ENCODE measurements at places on chromosomes 11 and 22.

DNA sequence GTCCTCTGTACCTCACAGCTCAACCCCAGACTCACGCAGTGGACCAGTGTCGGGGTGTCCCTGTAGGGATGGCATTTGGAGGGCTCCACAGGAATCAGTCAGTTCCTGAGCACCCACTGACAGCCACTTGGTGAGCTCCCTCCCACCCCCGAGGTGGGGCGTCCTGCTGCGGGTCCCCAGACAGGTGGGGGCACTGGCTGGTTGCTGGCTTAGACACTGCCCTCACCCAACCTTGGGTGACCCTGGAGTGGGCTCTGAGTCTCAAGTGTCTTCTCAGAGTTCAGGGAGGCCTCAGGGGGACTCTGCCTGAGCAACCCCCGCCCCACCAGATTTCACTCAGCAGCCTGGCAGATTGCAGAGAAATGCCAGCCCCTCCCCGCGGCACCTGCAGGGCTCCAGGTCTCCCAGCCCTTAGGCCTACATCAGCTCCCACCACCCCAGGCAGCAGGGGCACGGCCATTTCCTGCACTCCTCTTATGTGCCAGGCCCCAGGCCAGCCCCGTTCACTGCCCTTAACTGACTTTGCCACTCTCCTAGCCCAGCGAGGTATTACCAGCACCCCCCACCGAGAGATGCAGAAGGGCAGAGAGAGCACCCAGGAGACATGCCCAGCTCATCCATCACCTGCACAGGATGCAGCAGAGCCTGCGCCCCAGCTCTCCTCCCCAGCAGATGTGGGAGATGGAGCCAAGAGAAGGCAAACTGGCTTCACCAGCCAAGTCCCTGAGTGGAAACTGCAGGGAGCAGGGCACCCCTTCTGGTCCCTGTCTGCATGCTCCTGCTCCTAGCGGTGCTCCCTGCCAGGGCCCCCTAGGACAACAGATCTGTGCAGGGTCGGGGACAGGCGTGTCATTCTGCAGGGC is 2.4 kb downstream of the PRR5 start:
- DNase-seq, result no peak

- DNase-seq, result no peak
These were observed 5.0 kb downstream of the TPCN2 start for GRCh38 chr11:69053546-69054396.

DNA sequence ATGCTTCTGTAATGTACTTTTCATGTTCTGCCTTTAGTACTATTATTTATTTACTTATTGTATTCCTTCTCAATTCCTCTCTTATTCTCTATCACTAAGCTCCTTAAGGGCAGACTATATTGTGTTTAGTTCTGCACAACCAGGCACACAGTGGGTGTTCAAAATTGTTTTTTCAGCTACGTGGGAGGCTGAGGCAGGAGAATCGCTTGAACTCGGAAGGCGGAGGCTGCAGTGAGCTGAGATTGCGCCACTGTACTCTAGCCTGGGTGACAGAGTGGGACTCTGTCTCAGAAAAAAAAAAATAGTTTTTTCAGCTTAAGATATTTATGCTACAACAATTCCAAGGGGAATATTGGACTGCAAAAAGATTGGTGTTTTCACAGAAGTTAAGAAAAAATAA is 17.4 kb upstream of the DDX17 start:
- DNase-seq, result no peak

- no peak for DNase-seq
These were observed 12.8 kb downstream of the CTSC start for GRCh38 chr11:88324562-88325345.

DNA sequence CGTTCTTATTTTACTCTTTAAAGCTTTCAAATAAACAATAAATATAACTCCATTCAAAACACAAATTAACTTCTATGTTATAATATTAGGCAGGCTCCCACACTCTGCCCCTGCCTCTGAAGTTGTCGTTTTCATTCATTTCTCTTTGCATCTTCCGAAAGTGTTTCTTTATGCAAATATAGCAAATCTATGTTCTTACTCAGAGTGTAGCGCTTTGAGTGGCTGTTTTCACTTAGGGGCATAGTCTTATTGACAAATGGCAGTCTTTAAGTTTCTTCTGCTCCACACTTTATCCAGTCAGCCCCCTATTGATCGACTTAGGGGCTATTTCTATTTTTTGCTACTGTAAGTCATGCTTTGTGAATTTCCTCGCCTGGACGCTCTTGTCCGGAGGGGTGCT is 45.3 kb upstream of the RTL6 start:
- no peak for DNase-seq

GRCh38 chr11:130168105-130168504 is 8.5 kb downstream of the ST14 start:
- DNase-seq, result no peak

GRCh38 chr11:70699294-70700221 is 301.2 kb downstream of the CTTN start:
- no peak for DNase-seq

GRCh38 chr11:134040386-134041302 is 28.2 kb upstream of the JAM3 start:
- no peak for DNase-seq

DNA sequence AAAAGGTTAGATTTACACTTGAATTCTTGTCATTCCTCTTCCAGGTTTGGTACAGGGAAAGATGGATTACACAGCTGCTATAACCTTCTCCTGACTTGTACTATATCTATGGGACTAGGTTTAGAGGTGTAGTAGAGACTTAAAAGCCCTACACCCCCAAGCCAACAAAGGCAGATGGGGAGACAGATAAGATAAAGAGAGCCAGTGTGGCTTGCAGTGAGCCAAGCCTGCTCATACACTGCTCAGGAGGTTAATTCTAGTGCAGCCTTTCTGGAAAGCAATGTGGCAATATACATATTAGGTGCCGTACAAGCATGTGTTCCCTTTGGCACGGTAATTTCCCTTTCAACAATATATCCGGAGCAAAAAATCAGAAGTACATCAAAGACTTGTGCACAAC is 10.8 kb downstream of the SIK3 start:
- DNase-seq, result no peak

DNA sequence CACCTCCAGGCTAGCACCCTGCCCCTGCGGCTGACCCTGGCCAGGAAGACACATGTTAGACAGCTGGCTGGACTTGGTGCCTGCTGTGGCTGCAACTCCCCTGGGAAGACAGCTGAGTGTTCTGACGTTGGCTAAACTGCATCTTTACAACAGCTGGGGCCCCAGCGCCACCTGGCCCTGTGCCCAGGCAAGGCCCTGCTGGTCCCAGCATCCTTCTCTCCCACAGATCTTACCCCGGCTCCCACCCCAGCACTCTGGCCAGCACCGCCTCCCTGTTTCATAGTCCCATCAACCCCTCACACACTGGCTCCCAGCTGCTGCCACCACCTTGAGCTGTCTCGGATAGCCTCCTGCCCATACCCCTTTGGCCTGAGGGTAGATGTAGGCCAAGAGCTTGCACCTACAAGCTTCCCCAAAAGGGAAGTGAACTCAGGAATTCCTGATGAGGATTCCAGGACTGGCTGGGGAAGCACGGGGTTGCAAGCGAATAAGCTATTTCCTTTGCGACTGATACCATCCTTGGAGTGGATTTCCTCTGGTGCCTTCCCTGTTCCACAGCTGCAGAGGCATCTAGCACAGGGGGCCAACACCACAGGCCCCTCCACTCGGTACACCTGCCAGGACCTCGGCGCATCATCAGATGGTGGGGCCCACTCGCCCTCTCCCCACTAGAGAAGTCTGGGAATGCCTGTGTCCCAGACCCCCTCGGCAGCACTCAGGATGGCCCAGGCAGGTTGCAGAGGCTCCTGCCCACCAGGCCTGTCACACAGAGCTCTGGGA is 28.5 kb downstream of the RSPH14 start:
- DNase-seq, result peak; percentile 80

GRCh38 chr11:122149202-122149601 is 33.2 kb upstream of the BLID start:
- DNase-seq, result no peak

DNA sequence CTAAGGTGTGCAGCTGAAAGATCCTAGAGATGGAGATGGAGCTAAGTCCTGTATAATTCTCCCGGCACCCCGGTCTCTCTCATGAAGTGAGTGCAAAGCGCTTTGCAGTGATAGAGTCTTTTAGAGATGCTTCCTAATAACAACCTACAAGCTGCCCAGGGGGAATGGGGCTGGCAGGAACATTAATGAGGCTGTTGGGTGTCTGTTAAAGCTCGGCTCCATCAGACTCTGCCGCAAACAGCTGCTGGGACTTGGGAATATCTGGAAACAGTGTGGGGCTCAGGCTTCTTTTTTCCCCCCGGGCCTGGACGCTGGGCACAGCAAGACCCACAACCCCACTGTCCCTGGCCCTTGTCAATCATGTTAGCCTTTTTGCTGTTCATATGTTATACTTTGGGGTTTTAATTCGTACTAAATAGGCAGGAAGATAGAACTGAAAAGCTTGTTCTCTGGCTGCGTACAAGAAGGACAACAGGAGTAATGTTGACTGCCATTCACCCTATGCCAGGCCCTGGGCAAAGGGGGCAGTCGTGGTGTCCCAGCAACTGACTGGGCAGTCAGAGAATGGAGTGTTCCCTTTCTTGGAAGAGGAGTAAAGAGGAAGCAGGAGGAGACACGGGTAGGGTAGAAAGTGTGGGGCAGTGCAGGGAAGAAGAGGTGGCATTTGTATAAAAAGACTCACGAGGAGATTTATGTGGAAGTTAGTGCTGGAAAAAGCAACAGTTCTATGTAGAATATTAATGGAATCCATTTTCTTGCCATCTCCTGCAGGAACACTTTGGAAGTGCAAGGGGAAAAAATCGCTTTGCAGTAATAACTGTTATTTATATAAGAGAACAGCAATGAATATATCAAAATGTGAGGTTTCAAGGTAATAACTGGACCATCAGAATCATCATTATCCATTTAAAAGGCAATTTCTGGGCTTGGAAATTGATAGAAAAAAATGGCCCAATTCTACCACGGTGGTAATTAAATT is 232.8 kb downstream of the GRIK4 start:
- no peak for DNase-seq

- no peak for DNase-seq
These were observed 16.7 kb upstream of the EHF start for GRCh38 chr11:34604145-34604544.

DNA sequence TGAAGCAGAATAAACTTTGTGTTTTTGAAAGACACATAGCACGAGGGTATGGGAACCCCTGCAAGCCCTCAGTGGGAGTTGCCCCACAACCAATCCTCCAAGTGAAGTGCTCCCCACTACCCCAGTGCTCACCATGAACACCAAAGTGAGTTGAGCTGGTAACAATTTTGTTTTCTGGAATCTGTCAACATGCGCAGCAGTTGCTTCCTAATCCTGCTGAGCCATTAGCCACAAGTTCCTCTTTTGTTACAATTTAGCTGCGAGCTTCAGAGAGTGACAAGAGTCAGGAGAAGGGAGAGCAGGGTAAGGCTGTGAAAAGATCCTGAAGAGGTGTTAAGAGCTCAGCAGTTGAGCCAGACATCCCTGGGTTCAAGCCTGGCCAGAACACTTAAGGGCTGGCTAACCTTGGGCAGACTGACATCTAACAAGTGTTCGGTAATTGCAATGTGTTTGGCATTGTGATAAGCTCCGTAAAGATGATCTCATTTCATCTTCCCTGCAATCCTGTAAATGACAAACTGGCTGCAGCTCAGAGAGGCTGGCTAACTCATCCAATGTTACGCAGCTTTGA is 24.1 kb upstream of the ASPHD2 start:
- DNase-seq, result no peak

DNA sequence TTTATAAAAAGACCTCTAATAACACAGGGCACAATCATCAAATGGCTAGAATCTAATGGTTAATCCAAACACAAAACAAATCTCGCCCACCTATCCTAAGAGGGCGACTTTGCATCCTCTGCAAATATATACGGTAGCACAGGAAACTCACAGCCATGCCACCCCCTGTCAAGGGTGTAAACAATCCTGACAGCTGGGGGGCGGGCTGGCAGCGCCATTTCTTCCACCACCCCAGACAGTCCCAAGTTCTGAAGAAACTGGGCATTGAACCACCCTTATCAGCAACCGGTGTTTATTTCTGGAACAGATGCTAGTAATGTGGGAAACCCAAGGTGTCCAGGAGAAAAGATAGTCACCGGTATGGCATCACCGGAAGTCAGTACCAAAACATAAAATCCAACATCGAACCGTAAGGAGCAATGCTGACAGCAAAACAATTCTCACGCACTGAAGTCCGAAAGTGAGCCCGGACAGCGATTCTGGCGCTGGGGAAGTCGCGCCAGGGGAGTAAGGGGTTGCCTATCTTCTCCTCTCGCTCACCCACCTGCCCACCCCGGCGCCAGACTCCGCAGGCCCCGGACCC is 825 bp downstream of the FBXO3 start:
- no peak for DNase-seq

GRCh38 chr11:86990031-86990430 is 34.8 kb upstream of the FZD4 start:
- no peak for DNase-seq

DNA sequence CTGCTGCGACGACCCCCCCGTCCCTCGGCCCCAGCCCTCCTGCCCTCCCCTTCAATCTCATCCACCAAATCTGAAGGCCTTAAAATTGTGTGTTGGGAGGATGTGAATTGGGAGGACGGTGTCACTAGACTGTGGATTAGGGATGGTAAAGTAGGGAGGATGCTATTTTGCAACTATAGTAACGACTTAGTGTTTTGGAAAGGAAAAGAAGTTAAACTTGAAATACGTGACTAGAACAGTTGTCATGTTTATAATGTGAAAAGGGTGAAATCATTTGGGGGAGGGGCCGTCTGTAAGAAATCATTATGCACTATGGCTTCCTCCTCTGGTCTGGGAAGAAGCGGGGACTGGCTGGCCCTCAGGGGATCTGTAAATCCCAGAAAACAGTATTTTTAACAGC is 43.4 kb upstream of the NNMT start:
- no peak for DNase-seq

GRCh38 chr11:23976426-23976825 is 520.4 kb upstream of the LUZP2 start:
- no peak for DNase-seq

- peak; percentile 85 for DNase-seq
These were observed 6.1 kb downstream of the OR6M1 start for GRCh38 chr11:123800036-123800435.

DNA sequence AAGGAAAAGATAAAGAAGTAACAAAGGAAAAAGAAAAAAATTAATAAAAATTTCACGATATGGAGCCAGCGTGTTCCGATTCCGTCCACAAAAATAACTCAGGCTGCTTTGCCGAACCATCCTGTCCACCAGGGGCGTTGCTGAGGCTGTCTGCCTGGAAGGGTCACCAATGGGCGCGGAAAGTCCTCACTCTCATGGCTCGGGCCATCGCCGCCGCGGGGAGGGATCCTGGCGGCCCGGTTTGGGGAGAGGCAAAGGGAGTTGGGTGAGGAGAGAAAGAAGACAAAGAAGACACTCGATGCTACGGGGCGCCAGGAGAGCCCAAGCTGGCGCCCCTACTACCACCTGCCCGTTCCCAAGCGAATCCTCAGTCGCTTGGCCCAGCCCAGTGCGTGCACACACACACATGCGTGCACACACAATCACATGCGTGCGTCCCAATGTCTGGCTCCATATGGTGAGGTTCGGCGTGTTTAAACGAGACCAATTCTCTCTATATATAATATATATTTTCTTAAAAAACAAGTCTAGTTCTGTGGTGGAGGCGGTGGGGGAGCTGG is 5.6 kb upstream of the PYGM start:
- DNase-seq, result no peak
